ENCODE measurements at places on chromosomes 16 and 17. TPM values are rescaled to one million over a fixed set of nuclear protein-coding genes. Genes with fewer than 3 reads are reported as not detected.

Gene CD300LG
- 30.0 TPM for polyA plus RNA-seq

Gene TMEM204
- 37.5 TPM for polyA plus RNA-seq

Gene PIMREG
- polyA plus RNA-seq: not detected

Gene GPATCH8
- polyA plus RNA-seq: 23.3 TPM

Gene TPSG1
- 0.06 TPM for polyA plus RNA-seq

Gene HOXB1
- polyA plus RNA-seq: not detected

Gene VAC14
- polyA plus RNA-seq: 27.1 TPM

Gene MVD
- 34.1 TPM for polyA plus RNA-seq

Gene PGAP3
- 12.5 TPM for polyA plus RNA-seq

DNA sequence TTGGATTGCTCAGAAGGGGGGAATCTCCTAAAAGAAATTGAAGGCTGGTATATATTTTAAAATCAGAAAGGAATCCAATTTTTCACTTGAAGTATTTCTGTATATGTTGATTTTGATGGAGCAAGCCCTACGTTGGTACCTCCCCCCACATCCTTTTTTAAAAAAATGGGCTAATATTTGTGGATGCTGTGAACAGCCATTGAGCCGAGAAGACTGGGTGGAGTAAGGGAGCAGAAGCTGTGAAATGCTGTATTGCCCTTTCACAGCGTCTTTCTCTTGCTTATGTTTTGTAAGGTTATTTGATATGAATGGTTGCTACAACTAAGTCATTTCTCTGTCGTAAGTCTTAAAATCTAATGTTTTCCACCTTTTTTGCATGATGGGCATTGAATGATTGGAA lies 2.3 kb downstream of the PAFAH1B1 start:
- no peak for DNase-seq

- DNase-seq: peak; percentile 64
These were observed 135.8 kb downstream of the WWOX start for GRCh38 chr16:78235168-78235800.

- DNase-seq: no peak
These were observed 284.1 kb upstream of the TNRC6C start for GRCh38 chr17:77674358-77674757.

GRCh38 chr16:5323284-5324141 lies 225.9 kb upstream of the EEF2KMT start:
- no peak for DNase-seq

- no peak for DNase-seq
These were observed 206.5 kb downstream of the RBFOX3 start for GRCh38 chr17:79404136-79404911.

DNA sequence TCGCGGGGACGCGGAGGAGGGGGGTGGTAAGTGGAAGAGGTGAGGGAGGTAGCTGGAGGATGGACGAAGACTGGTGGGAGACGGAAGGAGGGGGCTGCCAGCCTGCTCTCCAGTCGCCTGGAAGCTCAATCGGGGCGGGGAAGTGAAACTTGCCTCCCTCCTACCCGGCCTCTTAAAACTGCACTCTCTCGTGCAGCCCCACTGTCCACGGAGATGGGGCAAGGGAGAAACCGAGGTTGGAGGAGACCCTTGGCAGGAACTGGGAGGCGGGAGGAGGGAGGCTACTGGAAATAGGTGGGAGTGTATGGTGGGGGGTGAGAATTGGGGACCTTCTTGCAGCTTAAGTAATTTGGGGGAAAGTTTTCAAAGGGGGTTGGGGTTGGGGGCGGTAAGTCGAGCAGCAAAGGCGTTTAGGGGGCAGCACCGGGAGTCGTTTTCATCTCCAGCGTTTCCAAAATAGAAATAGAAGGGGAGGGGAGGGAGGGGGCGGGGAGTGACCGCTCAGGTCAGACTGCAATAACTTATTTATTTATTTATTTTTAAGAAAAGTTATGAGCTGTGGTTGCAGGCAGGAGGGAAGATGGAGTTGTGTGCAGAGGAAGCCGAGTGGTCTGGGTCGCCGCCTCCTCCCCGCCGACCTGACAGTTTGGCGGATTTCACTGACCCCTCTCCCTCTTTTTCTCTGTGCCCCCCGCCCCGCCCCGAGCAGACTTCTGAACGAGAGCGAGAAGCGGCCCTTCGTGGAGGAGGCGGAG lies 1.4 kb downstream of the SOX9 start:
- DNase-seq: no peak

DNA sequence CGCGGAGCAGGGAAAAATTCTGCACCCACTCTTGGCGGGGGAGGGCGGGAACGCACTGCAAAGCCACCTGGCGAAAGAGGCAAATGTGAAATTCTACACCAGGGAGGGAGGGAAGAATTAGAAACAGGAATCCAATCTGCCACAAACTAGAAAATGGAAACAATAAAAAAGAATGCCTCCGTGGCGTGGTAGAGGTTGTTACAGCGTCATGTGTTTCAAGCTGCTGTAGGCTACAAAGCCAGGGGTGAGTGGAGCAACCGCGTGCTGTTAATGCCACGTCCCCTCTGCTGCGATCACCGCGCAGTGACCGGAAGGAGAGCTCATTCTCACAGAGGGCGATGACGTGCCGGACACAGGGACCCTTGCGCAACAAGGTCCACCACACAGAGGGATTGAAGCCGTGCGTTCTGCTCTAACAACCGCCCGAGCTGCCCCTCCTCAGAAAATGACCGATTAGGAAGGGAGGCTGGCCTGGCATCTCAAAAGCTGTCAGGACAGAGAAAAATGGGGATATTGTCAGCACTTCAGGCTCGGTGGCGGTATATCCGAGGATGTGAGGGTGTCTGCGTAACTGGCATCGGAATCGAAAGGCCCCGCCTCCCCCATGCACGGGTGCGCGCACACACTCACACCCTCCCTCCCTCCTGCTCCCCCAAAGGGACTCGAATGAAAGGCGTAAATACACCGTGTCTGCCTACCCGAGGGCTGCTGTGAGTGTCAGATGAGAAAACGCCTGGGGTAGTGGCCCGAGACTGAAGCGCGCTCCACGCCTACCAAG lies 70.8 kb upstream of the TNRC6C start:
- peak; percentile 84 for DNase-seq

- no peak for DNase-seq
These were observed 502.6 kb downstream of the TMEM114 start for GRCh38 chr16:8087597-8088289.

- DNase-seq: no peak
These were observed 603.9 kb downstream of the KCNJ2 start for GRCh38 chr17:70773258-70773657.

GRCh38 chr17:41792845-41793783 lies 6.6 kb upstream of the JUP start:
- DNase-seq: peak; percentile 60

DNA sequence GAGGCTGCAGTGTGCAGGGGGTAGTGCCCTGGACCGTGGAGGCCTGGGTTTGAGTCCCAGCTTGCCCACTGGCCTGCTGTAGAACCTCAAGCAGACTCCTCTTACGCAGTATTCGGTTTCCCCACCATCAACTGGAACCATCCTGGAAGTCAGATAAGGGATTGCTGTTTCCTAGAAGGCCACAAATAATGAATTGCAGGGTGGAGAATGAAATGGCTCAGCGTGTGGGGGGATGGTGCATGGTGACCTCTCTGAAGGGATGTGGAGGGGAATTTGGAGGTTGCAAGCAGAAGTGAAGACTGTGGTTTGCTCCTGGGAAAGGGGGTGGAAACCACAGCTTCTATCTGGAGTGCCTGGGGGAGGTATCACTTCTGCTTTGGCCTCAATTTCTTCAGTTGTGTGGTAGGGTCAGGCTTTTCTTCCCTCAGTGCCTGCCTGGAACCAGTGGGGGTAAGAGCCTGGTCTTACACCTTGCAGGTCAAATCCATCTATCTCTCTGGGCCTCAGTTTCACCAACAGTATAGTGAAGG lies 1.7 kb downstream of the ADGRG5 start:
- no peak for DNase-seq

- DNase-seq: no peak
These were observed 28.8 kb downstream of the TMEM238L start for GRCh38 chr17:10775058-10775457.

- DNase-seq: peak; percentile 60
These were observed 26.4 kb downstream of the CFAP20 start for GRCh38 chr16:58102665-58103392.

DNA sequence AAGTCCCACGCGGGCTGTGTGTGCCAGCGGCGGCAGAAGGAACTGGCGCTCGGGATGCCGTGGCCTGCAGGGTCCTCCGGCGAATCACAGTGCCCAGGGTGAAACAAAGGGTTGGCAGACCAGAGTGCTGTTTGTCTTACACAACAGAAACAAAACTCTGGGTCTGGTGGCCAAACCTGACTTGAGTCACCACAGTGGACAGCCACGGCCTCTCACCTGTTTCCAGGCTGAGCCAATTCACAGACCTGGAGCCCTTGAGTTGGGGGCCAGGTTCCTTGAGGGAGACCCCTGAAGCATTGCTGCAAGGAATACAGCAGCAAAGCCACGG lies 2.1 kb upstream of the CHMP6 start:
- no peak for DNase-seq

- DNase-seq: no peak
These were observed 69.6 kb downstream of the RAI1 start for GRCh38 chr17:17750881-17751280.

- DNase-seq: no peak
These were observed 166.8 kb upstream of the CHMP6 start for GRCh38 chr17:80824549-80825470.

GRCh38 chr16:52123061-52123839 lies 423.7 kb downstream of the TOX3 start:
- no peak for DNase-seq

DNA sequence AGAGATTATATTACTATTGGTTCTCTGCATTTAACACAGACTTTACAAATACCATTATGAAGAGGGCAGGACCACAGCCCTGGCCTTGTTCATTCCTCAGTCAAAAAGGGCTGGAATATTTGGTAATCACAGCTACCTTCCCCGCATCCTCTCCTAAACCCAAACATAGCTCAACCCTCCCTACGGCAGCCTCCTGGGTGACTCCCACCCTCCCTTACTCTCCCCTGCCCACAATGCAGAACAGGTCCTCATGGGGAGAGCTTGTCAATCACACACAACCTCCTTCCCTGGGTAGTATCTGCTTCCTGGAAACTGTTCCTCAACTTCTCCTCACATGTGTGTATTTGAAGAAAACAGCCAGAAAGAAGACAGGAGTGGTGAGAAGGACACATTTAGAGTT lies 224.2 kb downstream of the C16orf78 start:
- DNase-seq: no peak

DNA sequence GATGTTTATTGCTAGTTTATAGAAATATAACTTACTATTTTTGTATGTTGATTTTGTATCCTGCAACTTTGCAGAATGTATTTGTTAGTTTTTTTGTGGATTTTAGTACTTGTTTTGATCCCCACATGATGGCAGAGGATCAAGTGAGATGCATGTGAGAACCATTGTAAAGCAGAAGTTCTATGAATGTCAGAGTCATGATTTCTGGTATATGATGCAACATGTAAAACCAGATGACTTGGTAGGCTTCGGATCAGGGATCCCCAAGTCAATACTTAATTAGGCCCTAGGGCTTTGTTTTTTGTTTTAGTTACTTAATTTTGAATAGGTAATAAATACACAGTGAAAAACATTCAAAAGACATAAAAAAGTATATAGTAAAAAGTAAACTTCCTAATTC lies 45.8 kb downstream of the ESRP2 start:
- DNase-seq: no peak

DNA sequence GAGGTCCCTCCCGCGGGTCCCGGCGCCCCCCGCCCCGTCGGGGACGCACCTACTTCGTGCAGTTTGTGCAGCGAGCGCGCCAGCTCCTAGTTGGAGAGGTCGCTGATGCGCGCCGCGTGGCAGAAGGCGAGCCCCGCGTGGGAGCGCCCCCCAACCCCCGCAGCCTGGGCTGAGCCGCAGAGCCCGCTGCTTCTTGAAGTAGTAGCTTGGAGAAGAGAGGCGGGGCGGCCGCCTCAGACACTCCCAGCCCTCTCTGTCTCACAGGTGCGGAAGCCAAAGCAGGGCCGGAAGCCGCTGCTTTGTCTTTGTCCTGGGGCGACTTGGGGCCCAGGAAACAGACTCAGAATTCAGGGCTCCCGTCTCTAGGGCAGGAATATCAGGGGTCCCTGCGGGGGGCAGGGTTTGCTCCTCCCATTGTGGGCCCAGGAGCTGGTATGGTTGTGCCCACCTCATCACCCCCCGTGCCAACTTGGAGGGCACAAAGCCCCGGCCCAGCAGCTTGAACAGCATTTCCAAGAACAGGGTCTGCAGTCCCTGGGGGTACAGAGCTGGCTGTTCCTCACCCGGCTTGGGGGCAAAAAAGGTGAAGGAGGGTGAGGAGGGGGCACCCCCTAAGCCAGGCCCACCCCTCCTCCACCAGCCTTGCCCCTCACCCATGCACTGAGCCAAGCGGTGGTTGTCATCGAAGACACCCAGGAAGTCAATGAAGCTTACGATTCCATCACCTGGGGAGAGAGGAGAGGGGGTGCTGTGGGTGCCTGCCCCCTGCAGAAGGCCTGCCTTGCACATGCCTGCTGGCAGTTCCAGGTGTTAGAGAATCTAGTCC lies 13.5 kb downstream of the SPATA32 start:
- no peak for DNase-seq

Data from heart right ventricle (tissue), 16 donors.